ENCODE measurements at places on chromosomes 7 and 10.

DNA sequence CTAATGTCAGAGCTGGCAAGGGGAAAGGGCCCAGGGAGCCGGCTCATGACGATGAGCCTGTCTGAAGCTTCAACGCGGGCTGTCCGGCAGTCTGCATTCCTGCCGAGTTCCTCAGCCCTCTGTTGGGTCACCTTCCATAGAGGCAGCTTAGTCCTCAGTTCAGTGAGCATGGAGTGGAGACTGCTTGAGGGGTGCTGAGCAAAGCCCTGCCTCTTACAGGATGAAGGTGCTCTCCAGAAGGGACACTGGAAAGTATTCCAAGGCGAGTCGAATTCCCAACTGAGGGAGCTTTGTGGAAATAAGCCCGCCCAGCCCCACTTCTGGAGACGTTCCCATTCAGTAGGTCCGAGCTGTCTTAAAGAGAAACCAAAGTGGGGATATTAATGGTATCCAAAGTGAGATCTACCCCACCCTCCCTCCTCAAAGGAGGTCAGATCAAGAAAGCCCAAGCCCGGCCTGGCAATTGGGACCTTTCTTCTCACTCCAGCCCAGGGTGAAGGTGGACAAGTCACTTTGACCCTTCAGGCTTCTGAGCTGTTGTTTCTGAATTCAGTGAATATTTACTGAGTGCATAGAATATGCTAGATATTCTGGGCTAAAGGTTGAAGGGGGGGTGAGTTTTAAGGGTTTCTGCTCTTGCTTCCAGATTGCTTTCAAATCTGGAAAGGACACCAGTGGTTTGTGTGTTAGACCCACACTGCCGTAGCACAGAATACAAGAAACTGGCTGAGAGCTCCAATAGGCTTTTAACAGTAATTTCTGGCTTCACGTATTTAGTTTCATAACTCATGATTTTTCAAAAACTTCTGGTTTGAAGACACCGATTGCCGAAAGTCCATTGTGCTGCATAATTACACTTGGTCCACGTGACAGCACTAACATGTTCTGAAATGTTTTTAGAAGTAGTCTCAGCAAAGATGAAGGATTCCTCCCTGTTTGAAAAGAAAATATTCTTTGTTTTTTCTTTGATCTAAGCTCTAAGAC, 3.5 kb downstream of the EGFR start:
- DNase-seq: no peak

- no peak for DNase-seq
Measured at GRCh38 chr7:45920502-45921380, at the start of gene IGFBP3. Gene IGFBP3, minus strand, starts transcription at chr7:45921272. Its CDS starts 132 bp downstream, at chr7:45921140.

- DNase-seq: no peak
Measured at GRCh38 chr10:83994325-83994724, 145.0 kb upstream of the GHITM start.

GRCh38 chr10:76881477-76882220, 756.0 kb downstream of the KCNMA1 start:
- no peak for DNase-seq

- no peak for DNase-seq
Measured at GRCh38 chr10:13670311-13670710, 83.5 kb downstream of the PRPF18 start.

- no peak for DNase-seq
Measured at GRCh38 chr7:114419441-114420272, 5.0 kb downstream of the FOXP2 start.

DNA sequence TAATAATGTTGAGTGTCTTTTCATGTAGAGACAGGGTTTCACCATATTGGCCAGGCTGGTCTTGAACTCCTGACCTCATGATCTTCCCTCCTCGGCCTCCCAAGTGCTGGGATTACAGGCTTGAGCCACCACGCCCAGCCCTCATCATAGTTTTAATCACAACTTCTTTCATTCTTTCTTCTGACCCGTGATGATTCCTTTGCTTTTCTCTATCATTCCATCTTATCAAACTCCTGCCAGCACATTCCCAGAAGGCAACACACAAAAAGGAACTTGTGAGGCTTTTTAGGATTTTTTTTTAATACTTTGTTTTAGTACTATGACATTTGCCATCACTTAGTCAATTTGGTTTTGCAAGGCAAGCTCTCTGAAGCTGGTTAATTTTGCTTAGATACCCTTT, 77.5 kb upstream of the MEOX2 start:
- no peak for DNase-seq

DNA sequence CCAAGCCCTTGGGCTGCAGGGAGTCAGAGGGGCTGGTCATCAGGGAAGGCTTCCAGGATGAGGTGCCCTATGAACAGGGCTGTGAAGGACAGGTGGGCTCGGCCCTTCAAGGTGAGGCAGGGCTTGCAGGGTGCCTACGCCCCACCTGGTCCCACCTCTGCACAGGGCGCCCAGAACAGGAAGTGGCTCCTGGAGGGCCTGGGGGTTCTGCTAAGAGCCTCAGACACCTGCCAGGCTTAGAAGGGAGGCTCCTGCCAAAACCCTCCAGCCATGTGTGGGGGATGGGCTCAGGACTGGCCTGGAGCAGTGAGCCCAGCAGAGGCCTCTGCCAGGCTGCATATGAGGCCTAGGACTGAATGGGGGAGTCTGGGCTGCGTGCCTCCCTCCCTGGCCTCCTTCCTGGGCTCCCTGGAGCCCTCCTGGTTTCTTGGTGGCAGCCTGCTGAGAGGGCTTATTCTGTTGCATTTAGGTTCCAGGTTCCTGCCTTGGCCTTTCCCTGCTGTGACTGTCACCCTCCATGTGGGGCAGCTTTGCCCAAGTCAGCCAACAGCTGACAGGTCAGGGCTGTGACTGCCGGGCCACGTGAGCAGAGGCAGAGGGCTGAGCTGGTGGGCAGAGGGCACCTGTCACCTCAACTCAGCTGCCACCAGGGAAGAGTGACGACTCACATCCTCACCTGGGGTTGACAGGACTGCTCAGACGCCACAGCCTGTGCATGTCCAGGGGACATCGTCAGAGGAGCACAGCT, 45.2 kb upstream of the MSMB start:
- no peak for DNase-seq

- DNase-seq: no peak
Measured at GRCh38 chr7:47758546-47758945, 176.6 kb upstream of the TNS3 start.
